CD8-positive, alpha-beta memory T cell (primary cell): ENCODE measurements at places on chromosomes 1 and 21.
A peak's percentile ranks its signal among the peaks of the same experiment; 100 is the strongest.

DNA sequence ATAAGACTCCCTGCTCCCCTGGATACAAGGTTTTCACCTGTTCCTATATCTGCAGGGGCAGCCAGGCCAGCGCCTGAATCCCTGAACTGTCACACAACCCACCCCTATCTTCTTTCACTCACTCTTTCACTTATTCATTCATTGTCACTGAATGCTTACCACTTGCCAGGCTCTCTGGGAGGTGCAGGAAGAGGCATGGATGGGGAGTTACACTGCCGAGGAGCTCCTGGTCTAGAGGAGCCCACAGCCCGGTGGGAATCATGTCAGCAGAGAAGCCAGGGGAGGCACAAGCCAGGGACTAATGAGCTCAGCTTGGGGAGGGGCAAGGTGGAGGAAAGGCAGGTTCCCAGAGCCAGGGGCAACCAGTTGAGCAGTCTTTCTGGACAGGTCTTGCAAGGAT lies 155.8 kb downstream of the TRABD2B start:
- H3K27me3 ChIP-seq, result no peaks in the 10 kb centered on the region
- H3K4me1 ChIP-seq, result no peaks in the 10 kb centered on the region
- no peak for DNase-seq

DNA sequence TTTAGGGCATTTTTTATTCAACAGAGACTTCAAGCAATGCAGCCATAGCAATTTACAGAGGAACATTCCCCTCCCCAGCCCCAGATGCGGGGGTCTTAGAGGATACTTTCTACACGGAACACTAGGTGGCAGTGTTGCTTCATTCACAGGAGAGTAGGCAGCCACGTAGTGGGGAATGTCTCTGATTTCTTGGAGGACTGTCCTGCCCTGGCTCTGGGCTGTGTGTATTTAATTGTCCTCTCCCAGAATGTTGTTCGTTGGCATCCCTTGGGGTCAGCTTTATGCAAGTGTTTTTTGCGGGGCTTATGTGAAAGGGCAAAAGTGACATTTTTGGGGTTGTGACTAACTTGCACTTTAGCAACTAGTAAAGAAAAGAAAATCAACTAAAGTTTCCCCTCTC lies 96.9 kb downstream of the PAPPA2 start:
- H3K4me3 ChIP-seq, result no peak overlapping the region
- no peaks in the 10 kb centered on the region for H3K27me3 ChIP-seq
- H3K4me1 ChIP-seq, result no peaks in the 10 kb centered on the region
- H3K27ac ChIP-seq, result no peak overlapping the region
- no peak for DNase-seq

DNA sequence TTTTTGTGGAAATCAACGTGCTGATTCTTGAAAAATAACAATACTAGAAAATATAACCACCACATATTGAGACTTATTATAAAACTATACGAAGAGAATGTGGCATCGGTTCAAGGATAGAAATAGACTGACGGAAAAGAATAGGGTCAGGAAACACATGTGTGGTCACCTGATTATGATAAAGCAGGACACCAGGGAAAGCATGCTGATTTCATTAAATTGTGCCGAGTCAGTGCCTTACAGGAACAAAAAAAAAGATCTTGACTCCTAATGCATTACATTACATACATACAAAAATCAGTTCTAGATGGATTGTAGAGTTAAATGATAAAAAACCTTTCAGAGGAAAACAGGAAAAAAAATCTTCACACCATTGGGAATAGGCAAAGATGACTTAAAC lies 43.5 kb upstream of the SERPINC1 start:
- H3K27ac ChIP-seq, result no peak overlapping the region
- no peak overlapping the region for H3K4me3 ChIP-seq
- no peaks in the 10 kb centered on the region for H3K4me1 ChIP-seq
- H3K36me3 ChIP-seq, result peaks cover 36% of the 10 kb centered on the region
- H3K27me3 ChIP-seq, result no peaks in the 10 kb centered on the region
- no peak for DNase-seq

- H3K27ac ChIP-seq, result peak overlapping the region; percentile 82
- H3K4me3 ChIP-seq, result no peak overlapping the region
- no peaks in the 10 kb centered on the region for H3K27me3 ChIP-seq
- H3K4me1 ChIP-seq, result no peaks in the 10 kb centered on the region
- no peaks in the 10 kb centered on the region for H3K36me3 ChIP-seq
Measured at GRCh38 chr1:228369608-228370438, 36.8 kb downstream of the TRIM11 start.

DNA sequence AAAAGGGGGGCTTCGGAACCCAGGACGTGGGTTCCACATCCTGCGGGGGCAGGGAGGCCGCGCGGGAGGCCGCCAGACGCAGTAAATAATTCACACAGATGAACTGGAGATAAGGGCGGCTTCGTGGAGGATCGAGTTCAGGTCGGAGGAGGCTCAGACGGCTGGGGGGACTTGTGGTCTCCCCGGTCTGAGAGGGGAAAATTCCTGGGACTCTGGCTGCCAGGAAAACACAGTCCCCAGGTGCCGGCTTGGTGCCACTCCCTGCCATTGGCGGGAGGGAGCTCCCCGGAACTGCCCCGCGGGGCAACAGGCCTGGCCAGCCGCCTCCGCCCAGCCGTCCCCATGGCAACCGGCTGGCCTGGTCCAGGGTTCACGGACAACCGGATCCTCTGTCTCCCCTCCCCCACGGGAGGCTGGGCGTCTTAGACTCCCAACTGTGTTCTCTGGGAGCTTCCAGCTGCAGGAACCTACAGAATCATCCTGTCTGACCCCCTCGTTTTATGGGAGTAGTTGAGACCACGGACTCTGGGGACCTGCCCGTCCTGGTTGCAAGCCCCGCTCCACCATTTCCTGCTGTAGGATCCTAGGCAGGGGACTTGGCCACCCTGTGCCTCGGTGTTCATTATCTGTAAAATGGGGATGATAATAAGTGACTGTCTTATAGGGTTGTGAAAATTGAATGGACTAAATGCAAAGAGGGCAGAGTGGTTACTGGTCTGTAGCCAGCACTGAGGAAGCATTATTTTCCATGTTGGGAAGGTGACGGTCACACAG lies 9.6 kb downstream of the CAMK2N1 start:
- no peaks in the 10 kb centered on the region for H3K4me1 ChIP-seq
- no peak overlapping the region for H3K4me3 ChIP-seq
- H3K27ac ChIP-seq, result no peak overlapping the region
- no peaks in the 10 kb centered on the region for H3K36me3 ChIP-seq
